ENCODE measurements at places on chromosomes 3 and 15.

- no peak for DNase-seq
Measured at GRCh38 chr3:181886676-181887075, 175.0 kb downstream of the SOX2 start.

DNA sequence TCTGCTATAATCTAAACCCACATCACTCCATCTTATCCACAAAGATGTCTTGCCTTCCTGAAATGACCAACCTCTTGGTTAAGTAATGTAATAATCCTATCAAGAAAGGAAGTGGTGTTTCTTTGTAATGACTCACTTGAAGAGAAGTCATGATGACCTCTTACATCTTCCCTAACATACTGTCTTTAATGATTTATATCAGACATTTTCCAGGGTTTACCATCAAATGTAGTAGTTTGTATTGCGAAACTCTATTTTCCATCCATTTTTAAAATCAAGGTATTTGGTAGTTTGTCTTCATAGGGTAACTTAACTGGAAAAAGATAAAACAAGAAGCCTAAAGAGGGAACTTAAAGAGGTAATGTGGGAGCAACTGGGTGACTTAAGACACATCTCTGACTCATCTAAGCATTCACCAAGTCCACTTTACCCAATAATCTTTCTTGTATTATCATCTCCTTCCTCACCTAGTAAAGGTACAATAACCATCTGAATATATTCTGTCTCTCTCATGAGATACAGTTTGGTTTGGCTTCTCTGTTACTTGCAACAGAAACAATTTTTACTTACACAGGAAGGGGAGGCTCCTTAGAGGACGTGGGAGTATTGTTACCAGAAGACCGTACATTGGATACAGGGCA is 5.7 kb upstream of the MAPK6 start:
- DNase-seq = peak; percentile 85

DNA sequence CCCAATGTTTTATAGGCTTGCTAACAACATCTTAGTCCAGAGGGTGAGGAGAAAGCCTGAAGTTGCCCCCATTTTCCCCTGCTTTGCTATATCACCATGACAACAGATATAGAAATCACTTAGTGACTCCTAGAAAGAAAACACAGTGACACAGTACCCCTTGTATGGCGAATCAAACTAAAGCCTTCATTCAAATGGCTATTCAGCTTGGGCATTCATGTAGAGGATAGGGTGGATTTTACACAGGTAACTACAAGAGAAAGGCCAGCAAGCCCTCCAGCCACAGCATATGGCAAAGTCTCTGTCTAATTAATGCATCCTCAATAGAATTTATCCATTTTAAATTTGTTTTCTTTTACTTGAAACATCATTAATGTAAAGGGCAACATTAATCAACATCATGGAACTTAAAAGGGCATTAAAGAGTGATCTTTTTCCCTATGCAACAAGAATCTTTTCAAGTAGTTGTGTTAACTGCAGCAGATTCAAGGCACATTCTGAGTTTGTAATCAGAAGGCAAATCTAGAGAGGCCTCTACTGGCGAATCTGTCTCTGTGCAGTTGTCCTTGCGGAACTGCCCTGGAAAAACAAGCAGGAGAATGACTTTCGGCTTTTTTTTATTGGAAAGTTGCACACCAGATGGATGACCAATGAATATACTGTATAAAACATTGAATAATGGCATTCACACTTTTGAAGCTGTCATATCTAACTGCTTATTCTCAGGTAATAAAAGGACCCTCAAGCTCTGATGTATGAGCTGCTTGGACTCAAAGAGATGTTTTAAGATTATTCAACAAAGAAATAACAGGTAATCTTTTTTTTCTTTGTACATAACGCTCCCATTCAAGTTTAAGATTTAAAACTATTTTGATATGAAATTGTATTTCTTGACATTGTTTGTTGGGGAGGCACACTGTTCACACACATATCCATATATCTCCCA is 621.7 kb upstream of the AGTR1 start:
- peak; percentile 63 for DNase-seq

- no peak for DNase-seq
Measured at GRCh38 chr3:18883571-18883970, 264.7 kb upstream of the KCNH8 start.

DNA sequence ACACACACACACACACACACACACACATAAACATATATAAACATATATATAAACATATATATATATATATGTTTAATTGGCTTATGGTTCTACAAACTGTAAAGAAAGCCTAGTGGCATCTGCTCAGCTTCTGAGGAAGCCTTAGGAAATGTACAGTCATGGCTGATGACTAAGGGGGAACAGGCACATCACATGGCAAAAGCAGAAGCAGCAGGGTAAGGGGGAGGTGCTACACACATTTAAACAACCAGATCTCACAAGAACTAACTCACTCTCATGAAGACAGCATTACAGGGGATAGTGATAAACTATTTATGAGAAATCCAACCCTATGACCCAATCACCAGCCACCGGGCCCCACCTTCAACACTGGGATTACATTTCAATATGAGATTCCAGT is 922.9 kb downstream of the SI start:
- DNase-seq = peak; percentile 20

DNA sequence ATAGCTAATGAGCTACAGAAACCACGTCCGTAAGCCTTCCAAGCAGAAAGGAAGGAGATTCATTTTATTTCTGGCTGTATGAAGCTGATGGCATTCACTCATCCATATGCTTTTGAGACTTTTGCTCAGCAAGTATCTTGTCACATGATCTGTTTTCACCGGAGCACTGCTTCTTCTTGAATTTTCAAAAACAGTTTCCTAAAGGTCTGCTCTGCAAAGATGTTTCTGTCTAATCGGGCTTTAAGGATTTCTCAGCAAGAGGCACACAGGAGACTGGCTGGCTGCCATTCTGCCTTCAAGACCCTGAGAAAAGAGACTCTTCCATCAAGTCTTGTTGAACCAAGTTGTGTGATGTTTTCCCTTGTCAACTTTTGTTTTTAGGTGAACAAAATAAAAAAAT is 289.6 kb upstream of the LYSMD4 start:
- no peak for DNase-seq

All from HCEC 1CT (cell line).